ENCODE measurements at places on chromosomes 3 and 15.

GRCh38 chr3:107596639-107597038, 73.9 kb downstream of the BBX start:
- DNase-seq, result no peak

DNA sequence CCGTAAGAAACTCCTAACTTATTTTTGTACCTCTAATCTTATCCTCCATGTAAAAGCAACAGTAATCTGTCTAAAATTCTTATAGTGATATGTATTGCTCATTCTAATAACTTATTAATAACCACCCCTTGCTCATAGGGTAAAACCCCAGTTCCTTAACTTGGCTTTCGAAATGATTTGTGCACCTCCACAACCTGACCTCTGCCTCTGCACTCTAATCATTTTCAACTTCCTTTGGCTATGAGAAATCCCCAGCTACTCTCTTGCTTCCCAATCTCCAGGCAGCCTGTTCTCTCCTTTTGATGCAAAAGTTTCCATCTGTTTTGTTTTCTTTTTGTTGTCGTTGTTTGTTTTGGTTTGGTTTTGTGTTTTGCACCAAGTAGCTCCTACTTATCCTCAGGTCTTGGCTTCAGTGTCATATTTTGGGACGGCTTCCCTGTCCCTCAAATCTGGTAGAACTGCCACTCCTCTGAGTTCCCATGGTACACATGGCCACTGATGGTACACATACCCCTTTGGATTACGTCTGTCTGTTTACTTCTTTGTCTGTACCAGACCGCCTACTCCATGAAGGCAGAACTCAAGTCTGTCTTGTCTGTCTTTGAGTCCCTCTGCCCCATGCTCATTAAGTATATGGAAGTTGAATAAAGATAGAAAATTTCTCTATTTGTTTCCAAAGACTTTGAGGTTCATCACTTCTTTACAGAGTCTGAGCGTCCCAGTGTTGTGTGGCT, 105.6 kb upstream of the TGFBR2 start:
- no peak for DNase-seq

- DNase-seq, result no peak
These were observed 117.7 kb upstream of the GOLGA6L6 start for GRCh38 chr15:20659265-20659664.

- no peak for DNase-seq
These were observed 399.6 kb upstream of the TBL1XR1 start for GRCh38 chr3:177596816-177597271.

DNA sequence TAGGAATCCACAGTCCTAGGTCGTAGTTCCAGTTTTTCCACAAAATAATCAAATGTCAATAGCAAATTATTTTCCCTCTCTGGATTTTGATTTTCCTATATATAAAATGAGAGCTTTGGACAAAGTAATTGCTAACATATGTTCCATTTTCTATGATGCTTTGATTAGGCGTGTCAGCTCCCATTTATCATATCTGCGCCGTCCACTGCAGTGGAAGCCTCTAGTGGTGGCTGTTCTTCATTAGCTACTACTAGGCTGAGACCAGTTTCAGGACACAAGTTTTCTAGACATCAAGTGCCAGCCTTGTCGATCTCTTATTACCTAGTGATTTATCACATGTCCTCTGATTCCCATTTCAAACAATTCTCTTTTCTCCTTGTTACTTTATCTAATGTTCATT, 271.5 kb downstream of the TUSC7 start:
- no peak for DNase-seq
